ENCODE measurements at places on chromosomes 1 and 21.

DNA sequence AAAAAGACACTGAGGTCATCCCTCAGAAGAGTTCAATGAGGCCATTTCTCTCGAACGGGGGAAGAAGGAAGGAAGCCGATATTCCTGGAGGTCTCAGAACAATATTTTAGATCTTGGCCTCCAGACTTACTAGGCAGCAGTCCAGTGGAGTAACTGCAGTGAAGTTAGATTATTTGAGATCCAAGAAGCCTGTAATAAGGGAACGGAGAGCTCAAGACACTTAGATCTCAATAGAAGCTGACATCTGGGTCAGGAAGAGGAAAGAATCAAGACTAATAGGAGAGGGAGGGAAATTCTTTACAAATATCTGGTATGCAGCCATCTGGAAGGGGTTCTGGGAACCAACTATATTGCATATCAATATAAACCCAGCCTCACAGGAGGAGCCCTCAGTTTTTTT lies 13.6 kb upstream of the ENAH start:
- DNase-seq = no peak

DNA sequence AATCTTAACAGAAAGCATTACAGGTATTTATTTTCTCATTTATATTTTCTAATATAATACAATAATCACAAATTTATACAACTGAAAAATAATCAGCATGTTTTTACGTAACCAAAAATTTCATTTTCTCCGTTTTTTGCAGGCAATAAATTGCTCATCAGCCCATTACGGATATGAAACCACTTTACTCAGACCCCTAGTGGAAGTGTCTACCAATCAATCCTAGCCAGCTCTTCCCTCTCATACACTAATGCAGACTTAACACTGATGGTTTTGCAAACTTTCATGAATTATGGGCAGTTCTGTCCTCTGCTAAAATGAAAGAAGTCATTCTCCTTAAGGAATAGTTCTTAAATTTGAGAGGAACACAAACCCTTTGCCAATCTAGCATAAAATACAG lies 124.7 kb downstream of the EIF4G3 start:
- DNase-seq = no peak

- DNase-seq = no peak
These were observed 22.2 kb upstream of the RSPO1 start for GRCh38 chr1:37656881-37657280.

DNA sequence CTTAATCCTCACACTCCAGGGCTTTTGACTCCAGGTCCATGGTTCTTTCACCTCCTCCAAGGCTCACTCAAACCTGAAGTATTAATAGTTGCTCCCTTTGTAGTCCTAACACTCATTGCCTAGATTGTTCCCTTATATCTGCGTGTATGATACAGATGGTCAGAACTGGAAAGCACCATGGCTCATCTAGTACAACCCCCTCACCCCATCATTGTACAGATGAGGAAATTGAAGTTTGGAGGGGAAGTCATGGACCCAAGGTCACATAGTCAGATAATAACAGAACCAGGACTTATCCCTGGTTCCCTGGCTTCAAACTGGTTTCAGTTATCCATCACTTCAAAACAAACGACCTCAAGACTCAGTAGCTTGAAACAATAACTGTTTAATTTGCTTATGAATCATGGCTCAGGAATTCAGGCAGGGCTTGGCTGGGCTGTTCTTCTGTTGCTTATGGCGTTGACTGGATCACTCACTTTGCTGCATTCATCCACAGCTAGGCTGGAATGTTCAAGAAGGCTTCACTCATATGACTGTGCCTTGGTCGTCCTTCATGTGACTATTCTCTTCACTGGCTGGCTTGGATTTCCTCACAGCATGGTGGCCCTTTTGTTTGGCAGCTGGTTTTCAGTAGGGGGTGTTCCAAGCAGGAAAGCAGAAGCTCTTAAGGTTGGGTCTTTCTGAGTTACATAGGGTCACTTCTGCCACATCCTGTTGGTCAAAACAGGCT lies 5.0 kb downstream of the NOS1AP start:
- no peak for DNase-seq

- no peak for DNase-seq
These were observed 285.4 kb downstream of the SMYD3 start for GRCh38 chr1:246221485-246222255.

GRCh38 chr1:152372672-152373071 lies 12.9 kb upstream of the FLG2 start:
- no peak for DNase-seq

GRCh38 chr1:8652467-8653046 lies 164.9 kb downstream of the RERE start:
- no peak for DNase-seq

- no peak for DNase-seq
These were observed 123.9 kb upstream of the TMPRSS2 start for GRCh38 chr21:41631564-41632461.

- no peak for DNase-seq
These were observed 12.9 kb upstream of the ERI3 start for GRCh38 chr1:44367944-44368343.

GRCh38 chr1:10943991-10944730 lies 68.3 kb upstream of the TARDBP start:
- no peak for DNase-seq

DNA sequence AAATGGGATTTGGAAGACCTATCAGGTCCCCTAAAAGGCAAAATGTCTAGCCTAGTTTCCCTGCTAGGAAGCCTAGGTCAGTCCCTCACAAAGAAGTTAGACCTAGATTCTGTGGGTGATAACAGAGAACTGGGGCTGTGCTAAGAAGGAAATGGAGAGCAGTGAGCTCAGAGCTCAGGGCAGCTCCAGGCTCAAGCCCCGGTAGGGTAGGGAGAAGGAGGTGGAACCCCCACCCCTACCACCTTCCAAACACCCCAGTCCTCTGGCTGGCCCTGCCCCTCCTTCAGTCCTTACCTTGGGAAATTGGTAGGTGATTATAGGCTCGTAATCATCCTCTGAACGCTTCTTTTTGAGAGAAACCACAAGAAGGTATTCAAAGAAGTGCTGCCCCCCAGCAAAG lies 1.1 kb downstream of the DENND2D start:
- DNase-seq = no peak

GRCh38 chr1:241129207-241129960 lies 227.6 kb downstream of the RGS7 start:
- no peak for DNase-seq

GRCh38 chr21:25512095-25513081 lies 94.9 kb downstream of the MRPL39 start:
- no peak for DNase-seq

- DNase-seq = no peak
These were observed 437.6 kb downstream of the PRDM2 start for GRCh38 chr1:14137411-14138134.

GRCh38 chr1:16605532-16606505 lies 7.5 kb downstream of the NBPF1 start:
- no peak for DNase-seq

DNA sequence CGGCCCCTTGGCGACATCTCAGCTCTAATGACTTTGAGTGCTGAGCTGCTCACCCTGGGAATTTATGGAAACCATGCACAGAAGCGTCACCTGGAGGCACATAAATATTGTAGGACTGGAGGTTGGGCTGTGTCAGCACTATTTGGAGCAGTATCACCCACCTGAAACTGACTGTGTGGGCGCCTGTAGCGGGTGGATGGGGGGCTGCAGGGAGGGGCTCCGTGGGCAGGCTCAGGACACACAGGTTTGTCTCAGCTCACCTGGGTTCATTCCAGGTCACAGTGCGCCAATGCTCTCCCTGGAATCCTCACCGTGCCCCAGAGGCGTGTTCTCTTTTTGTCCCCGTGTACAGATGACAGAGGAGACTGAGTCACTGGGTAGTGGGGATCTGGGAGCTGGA lies 74.8 kb upstream of the ACTL8 start:
- no peak for DNase-seq

- DNase-seq = no peak
These were observed 103.1 kb downstream of the GALNT2 start for GRCh38 chr1:230170153-230170547.

GRCh38 chr1:99855914-99856450 lies 5.8 kb downstream of the AGL start:
- no peak for DNase-seq

GRCh38 chr1:188670837-188671236 lies 1806.8 kb downstream of the BRINP3 start:
- no peak for DNase-seq

GRCh38 chr21:20545454-20545853 lies 452.8 kb upstream of the NCAM2 start:
- DNase-seq = no peak

DNA sequence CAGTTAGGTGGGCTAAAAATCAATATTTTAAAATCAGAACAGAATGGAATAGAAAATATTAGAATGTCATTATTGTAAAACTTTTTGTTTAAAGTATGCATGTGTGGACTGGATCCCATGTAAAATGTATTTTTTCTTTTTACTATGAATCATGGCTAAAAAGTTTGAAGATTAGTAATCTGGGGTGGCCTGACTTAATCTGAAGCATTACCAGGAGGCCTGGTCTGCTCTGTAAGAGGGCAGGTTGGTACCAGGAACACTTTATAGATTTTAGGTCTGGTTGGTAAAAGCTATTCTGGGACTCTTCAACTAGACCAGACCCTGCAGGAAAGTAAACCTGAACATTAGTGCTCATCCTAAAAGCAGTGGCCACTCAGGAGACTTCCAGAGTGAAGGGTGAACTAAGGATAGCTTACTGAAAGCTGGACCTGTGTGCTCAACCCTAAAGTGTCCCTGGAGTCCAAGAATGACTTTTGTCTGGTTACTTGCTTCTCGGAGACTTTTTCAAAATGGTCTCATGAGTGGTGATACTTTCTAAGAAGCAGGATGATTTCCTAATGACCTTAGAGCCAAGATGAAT lies 16.5 kb downstream of the RGL1 start:
- DNase-seq = no peak

GRCh38 chr1:169138866-169139670 lies 32.6 kb downstream of the ATP1B1 start:
- no peak for DNase-seq

- no peak for DNase-seq
These were observed 74.9 kb downstream of the MATN1 start for GRCh38 chr1:30648408-30649000.

GRCh38 chr1:150981177-150981804 lies 801 bp upstream of the ANXA9 start:
- DNase-seq = no peak

DNA sequence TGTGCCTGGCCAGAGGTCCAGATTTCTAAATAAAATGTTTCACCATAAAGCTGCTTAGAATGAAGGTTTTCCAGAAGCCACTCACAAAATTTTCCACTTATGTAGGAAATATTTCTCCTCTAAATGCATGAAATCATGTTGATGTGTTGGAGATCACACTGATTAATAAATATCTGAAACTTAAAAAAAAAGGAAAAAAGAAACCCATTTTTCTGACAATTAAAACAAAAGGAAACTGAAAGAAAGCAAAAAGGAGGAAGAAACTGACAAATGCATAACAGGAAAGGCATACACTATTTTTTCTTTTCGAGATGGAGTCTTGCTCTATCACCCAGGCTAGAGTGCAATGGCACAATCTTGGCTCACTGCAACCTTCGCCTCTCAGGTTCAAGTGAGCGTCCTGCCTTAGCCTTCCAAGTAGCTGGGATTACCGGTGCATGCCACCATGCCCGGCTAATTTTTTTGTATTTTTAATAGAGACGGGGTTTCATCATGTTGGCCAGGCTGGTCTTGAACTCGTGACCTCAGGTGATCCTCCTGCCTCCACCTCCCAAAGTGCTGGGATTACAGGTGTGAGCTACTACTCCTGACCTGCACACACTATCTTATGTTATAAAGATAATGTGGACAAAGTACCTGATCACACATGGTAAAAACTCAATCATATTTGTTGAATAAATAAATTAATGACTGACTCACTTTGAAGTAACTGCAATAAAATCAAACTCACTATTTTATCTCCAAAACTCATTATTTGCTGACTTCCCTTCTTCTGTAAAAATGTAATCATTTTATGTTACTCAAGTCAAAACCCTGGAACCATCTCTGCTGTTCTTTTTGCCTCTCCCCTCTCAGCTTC lies 149.8 kb upstream of the NR5A2 start:
- DNase-seq = no peak

DNA sequence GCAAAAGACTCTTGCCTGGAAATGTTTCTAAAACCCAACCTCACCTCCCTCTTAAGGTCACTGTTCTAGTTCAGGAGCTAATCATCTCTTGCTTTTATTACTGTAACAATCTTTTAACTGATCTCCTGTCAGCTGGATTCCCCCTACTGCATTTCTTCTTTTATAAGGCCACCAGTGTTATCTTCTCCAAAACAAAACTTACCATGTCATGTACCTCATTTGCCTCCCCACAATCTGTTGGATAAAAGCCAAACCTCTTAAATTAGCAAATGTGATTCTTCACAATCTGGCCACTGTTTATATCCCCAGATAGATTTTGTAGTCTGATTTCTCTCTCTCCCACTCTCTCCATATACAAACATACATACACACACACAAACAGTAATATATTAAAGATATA lies 143.3 kb downstream of the DENND1B start:
- no peak for DNase-seq

DNA sequence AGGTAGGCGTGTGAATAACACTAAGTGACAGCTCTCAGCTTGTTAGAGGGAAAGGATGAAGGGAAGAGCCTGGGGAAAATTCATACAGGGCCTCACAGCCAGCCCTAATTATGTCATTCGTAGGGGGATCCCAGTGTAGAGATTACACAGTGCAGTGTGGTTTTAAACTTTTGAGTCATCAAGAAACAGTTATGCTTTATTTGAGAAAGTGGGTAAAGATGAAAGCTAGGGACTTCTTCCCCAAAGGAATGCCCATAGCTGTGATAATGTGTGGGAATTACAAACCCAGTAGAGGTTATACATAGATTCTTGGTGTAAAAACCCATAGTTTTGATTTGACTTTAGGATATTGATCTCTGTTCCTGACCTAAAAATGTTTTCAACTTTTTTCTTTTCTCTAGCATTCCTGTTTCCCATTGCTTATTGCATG lies 1.9 kb downstream of the TTF2 start:
- DNase-seq = peak; percentile 45

- DNase-seq = no peak
These were observed 17.5 kb upstream of the PDIK1L start for GRCh38 chr1:26094076-26094669.

- DNase-seq = no peak
These were observed 44.7 kb upstream of the CASZ1 start for GRCh38 chr1:10841118-10841517.

DNA sequence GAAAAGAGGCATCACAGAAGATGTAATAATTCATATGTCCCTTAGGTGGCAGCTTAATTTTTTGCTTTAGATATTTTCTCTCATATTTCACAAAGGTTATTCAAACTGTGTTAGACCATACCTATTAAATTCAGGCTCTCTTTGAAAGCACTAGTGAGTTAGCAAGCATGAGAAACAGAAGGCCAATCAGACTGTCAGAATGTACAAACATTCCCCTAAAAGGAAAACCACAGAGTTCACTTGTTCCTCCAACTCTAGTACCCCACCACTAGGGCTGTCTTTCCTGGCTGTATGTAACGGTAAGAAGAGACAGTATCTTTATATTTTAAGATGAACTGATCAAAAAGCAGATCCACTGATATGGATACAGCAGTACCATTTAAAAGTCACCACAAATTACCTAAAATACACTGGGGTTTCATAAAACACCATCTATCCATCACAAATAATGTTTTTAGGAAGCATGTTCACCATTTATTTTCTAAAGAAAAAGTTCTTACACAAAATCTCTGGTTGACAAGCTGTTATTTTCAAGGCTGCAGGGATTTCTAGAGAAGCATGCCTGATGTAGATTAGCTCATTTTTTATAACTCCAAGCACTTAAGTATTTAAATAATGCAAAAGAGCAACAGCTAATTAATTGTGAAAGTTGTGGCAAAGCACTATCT lies 1.8 kb downstream of the ARPC5 start:
- peak; percentile 22 for DNase-seq
